ENCODE measurements at places on chromosomes 16 and 17.

DNA sequence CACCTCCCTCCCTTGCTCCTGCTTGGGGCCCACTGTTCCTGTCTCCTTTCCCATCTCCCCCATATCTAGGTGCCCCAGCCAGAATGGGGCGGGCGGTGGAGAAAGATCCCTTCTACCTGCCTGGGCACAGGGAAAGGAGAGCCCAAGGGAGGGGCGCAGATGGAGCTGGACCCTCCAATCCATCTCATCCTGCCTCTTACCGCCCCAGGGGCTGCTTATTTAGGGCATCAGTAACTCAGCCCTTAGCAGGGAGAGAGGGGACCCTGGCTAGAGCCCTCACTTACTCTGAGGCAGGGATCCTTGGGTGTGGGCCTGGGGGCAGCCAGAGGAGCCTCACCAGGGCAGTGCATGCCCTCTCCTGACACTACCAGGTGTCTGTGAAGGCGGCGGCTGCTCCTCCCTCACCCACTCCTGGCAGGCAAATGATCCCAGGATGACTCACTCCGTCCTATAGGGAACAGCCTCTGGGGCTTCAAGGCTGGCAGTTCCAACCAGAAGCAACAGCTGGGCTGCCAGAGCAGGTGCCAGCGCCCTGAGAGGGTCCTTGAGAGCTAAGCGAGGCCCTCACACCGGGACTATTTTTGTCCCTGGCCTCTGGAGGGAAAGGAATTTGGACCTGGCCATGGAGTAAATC lies 16.3 kb upstream of the BCAR1 start:
- DNase-seq, result no peak

DNA sequence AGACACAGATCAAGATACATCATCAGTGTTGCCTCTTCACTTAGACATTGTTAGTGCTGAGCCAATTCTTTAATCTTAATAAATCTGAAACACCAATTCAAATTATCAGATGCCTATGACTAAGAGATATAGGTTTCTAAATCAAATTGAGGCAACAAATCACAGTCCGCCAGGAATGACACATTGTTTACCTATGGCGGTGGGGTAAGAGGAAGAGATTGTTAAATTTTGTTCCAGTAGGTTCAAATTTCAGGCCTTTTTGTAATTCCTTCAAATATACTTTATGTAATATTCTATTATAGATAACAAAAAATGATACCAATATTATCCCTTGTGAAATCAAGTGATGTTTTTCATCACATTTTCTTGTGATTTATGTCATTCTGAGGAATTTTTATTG lies 145.9 kb downstream of the CDH8 start:
- no peak for DNase-seq

- no peak for DNase-seq
Observed at GRCh38 chr17:64622931-64623654, 39.0 kb downstream of the SMURF2 start.

DNA sequence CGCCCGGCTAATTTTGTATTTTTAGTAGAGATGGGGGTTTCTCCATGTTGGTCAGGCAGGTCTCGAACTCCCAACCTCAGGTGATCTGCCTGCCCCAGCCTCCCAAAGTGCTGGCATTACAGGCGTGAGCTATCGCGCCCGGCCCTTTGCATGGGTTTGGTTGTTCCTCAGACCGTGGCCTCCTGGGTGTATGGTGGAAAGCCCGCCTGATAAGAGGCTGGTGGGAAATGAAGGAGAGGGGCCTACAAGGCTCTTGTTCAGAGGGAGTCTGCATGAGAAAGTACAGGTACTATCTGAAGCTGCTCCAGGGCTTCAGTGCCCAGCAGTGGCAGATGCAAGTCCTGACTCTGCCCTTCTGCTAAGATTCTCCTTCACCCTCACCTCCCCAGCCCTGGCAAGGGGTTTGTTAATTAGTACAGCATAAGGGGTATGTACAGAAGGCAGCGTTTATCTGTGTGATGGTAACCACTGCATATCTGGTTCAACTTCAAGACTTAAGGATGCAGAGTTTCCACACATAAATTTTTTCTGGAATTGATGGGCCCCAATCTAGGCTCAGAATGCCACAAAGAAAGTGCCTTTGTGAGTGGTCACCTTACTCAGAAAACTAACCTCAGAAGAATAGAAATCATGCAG lies 24.2 kb downstream of the GRB7 start:
- DNase-seq, result no peak

- no peak for DNase-seq
Observed at GRCh38 chr16:81483970-81484595, 39.5 kb downstream of the CMIP start.

DNA sequence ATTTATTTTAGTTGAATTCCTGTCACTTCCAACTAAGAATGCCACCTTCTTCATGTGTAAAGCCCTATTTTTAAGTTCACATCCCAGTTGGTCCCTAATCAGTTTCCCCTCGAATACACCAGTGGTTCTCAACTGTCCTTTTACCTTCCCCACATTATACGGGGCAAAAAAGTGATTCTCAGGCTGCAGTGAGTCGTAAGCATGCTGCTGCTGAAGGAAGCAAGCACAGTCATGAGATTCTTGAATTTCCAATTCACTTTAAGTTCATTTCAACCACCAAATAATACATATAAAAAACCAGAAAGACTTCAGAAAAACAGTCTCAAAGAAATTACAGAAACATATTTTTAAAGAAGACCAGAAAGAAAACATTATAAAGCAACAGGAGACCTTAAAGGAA lies 47.9 kb downstream of the UBE2G1 start:
- no peak for DNase-seq

GRCh38 chr17:9346296-9346926 lies 229.2 kb downstream of the STX8 start:
- peak; percentile 19 for DNase-seq

- no peak for DNase-seq
Observed at GRCh38 chr16:9012848-9013507, 49.3 kb upstream of the USP7 start.

- no peak for DNase-seq
Observed at GRCh38 chr17:76081295-76082210, 2.6 kb downstream of the ZACN start.

DNA sequence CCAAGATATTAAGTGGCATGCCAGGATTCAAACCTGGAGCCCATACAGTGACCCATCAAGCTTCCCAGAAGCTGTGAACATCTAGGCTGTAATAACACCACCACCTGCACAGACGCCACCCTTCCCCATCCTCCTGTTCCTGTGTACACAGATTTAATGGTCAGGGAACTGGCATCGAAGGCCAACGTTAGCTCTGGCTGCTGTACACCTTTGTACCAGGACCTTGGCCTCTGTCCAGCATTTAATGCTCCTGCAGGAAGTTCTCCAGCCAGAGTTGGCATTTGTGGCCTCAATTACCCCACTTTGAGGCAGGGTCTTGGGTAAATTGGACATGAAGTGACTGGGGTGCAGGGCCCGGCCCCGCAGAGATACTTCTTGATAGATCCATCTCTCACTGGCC lies 49.3 kb downstream of the SCNN1B start:
- no peak for DNase-seq

GRCh38 chr16:3816326-3816725 lies 64.2 kb downstream of the CREBBP start:
- no peak for DNase-seq

GRCh38 chr17:11986179-11986941 lies 10.9 kb downstream of the ZNF18 start:
- no peak for DNase-seq

DNA sequence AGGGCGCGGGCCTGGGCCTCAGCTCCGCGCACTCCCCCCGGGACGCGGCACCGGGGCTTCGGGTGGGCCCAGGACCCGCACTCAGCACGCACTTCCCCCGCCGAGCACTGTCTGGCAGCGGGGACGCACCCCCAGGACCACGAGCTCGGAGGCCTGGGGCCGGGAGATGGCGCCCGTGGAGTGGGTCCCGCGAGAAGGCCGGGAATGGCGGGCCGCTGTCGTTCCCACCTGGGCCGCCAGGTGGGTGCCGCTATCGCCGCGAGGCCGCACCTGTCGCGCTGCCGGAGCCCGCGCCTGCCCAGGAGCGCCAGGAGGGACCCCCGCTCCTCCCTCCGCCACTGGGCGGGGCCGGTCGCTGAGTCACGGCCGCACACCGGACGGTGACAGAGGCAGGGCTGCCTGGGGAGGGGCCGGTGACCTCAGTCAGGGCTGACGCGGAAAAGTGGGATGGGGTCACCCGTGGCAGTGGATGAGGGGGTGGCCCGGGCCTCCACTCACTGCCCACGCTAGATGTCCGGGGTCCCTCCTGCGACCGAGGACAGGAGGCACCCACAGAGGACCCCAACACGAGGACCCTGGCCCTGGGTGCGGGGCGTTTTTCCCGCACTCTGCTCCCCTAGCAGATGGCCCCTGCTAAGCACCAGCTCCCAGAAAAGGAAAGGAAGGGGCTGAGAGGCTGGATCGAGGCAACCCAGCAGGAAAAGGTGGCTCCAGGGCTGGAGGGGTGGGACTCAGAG lies 6.9 kb upstream of the ACTG1 start:
- peak; percentile 79 for DNase-seq

DNA sequence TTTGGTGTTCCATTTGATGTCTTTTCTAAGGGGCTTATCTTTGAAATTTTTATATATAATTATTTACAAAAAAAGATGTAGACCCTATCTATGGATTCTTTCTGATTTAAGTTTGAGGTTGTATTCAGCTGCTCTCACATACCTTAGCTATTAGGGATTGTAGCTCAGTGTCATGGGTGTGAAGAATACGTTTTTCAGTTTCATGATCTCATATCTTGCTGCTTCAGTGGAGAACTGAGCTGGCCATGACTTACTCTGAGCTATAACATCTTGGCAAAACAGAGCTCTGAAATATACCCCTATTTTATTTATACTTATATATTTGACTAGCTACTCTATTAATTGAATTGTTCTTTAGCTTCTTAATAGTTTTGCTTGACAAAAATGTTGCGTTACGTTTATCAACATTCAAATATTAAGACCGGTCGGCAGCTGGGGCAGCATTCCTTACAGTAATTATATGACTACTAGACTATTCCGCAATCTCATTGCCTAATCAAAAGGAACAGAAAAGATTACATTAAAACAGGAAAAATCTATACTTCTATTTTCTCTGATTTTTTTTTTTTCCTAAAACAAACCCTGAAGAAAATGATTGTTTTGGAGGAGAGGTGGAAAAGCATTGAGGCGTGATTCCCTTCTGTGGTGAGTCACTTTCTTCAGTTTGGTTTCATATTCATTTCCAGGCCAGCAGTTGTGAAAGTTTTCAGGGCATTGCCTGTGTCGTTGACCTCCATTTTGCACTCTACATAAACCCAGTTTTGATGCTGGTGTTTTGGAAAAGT lies 24.1 kb upstream of the KRT24 start:
- no peak for DNase-seq

- no peak for DNase-seq
Observed at GRCh38 chr16:10579575-10579964, 828 bp downstream of the EMP2 start.

DNA sequence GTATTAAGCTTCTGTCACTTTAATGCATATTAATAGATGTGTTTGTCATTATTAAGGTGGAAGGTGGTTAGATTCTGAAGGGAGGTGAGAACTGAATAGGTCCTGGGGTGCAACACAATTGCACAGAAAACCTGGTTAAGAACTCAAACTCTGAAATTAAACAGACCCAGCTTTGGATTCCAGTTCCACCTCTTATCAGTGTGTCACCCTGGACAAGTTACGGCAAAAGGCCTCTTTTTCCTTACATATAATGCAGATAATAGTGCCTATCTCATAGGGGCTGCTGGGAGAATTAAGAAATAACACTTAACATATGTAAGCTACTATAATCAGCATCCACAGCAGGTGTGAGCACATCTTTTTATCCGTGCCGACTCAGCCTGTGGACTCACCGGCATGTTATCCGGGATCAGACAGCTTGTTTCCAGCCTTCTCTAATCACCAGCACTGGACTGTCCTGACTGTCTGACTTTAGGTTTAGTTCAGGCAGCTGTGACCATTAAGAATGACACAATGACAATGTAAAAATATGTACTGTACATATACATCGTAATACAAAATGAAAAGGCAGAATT lies 31.4 kb downstream of the TEX2 start:
- no peak for DNase-seq

- no peak for DNase-seq
Observed at GRCh38 chr17:47718634-47719405, 14.2 kb upstream of the TBX21 start.

- no peak for DNase-seq
Observed at GRCh38 chr16:31268033-31268365, 8.2 kb downstream of the ITGAM start.

- DNase-seq, result no peak
Observed at GRCh38 chr17:81254955-81255717, 16.0 kb downstream of the NDUFAF8 start.

DNA sequence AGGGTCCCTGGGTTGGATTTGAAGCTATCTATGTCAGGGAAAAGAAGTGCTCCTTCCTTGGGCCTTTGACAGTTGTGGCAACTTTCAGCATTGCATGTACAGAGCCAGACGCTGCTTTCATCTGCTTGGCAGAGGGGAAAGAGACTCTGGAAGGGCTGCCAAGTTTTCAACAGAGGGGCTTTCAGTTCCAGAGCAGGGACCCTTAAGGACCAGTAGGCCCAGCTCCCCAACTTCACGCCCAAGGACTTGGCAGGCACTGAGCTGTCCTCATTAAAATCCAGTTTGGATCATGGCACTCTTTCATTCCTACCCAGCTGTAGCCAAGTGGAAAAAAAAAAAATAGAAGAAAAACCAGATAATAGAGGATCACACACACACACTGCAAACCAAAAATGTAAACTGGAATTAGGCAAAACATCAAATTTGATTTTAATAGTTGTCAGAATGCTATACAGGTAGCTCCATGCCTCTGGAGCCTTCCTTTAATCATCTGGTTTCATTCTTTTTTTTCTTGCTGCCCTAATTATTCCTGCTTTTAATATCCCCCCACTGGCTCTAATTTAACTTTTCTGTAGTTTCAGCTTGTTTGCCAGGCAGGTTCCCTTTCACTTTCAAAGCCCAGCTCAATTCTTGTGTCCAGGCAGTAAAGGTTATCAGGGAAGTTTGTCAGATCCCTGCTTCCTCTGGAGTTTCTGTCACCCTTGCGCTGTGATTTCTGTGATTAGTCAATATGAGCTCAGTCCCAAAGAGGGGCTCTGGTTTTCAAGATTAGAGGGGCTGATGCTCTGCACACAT lies 702.6 kb upstream of the CDH8 start:
- no peak for DNase-seq

GRCh38 chr17:18129041-18129502 lies 20.5 kb downstream of the MYO15A start:
- DNase-seq, result no peak

- no peak for DNase-seq
Observed at GRCh38 chr16:89646906-89647305, 10.6 kb downstream of the CHMP1A start.

DNA sequence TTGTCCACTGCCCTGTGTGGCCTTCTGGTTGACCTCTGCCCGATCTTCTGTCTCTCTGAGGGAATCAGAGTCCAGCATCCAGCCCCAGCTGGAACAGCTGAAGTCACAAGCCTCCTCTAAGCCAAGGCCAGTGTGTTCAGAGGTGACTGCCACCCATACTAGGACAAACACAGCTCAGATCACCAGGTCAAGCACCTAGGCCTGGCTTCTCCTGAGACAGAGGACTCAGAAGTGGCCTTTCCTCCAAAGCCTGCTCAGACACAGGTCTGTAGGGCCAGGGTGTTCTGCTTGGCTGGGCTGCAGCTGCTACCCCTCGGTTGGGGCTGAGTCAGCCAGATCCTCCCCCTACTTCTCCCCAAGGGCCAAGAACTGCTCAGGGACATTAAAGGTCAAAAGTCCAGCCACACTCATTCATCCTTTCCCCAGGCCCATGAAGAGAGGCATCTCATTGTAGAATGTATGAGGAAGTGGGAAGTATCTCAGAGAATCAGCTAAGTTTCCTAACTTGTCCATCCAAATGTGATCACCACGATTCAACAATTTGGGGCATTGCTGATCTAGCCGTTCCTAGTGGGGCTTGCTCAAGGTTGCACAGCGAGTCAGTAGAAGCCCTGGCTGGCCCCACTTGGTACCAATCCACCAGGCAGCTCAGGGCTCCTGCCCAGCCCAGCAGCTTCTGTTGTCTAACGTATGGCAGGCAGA lies 7.6 kb downstream of the SLC46A1 start:
- DNase-seq, result no peak
